ENCODE measurements at places on chromosomes 12 and 14.

GRCh38 chr14:52153939-52154338, 85.1 kb upstream of the NID2 start:
- DNase-seq = no peak

DNA sequence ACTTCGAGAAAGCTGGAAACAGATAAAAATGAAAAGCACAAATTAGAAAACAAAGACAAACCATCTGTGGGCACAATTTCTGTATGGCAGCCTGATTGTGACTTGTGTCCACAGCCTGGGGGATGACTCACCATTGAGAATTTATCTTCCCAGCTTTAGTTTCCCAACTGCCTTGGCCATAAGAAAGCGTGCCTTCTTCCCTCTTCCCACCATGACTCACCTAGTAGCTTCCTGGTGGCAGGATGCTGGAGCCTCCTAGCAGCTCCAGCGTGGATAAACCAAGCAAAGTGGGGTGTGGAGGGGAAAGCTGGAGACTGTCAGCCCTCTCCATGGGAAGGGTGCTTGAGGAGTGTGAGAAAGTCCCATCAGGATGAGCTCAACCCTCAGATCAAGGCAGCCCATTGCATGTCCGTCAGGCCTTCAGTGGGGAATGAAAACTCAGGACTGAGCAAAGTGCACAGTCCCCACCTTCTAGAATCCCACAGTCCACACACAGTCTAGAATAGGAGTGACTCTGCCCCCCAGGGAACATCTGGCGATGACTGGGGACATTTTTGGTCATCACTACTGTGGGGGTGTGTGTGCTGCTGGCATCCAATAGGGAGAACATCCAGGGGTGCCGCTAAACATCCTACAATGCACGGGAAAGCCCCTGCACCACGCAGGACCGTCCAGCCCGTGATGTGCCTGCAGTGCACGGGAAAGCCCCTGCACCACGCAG, 22.4 kb upstream of the SERPINA6 start:
- peak; percentile 88 for DNase-seq

DNA sequence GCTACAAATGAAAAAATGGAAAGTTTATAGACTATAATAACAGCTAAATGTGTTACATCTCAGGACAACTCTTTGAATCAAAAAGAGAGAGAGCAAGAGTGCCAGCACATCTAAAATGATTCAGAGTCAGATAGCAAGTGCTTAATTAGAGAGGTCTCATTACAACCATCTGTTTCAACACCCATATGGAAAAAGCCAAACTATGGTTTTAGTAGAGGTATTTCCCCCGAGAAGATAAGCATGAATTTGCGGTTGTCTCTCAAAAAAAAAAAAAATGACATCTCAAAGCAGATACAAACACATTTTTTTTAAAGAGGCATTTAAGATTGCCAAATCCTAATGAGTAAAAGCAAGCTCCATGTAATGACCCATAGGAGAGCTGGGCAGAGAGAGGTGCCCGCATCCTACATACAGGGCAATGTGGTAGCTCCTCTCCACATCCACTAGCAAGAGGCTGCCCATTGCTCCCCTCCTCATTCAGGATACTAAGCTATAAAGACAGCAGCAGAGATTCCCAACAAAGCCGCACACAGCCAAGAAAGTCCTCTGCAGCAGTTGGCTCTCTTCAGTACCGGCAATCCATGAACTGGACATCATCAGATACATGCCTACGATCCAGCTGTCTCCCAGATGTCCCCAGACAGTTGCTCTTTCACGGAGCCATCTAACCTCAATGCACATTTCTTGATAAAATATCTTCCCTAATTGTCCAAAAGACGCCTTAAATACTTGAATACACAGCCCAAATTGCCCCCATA, 100.4 kb downstream of the EFCAB11 start:
- peak; percentile 62 for DNase-seq

DNA sequence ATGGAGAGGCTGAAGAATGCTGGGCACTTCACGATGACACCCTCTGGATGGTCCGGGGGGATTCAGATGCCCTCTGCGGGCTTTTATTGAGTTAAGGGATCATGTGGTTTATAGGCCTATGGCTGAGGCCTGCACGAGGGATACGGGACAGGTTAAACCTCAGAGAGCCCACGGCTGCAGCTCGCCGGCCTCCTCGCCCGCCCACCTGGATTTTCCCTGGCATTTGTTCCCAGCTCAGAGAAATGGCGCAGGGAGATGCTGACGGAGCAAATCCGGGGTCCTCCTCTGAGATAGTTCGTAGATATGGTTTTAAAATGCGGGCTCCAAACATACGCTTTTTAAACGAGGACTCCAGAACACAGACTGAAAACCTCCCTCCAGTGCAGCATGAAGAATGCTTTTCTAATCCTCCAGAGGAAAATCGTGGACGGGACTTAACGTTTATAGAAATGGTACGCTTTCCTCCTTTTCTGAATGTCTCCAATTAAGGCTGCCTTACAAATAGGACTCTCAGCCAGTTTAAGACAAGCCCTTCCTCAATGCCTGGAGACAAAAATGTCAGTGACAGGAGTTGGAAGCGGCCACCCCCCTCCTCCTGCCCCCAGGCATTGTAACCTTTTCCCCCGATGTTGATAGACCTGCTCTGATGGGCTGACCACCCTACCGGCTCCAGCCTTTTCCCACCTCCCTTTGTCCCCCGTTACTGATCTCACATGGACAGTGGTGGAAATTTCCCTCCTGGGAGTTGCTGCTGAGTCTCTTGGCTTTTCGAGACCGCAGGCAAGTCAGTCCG, 16.6 kb downstream of the CCND2 start:
- no peak for DNase-seq

DNA sequence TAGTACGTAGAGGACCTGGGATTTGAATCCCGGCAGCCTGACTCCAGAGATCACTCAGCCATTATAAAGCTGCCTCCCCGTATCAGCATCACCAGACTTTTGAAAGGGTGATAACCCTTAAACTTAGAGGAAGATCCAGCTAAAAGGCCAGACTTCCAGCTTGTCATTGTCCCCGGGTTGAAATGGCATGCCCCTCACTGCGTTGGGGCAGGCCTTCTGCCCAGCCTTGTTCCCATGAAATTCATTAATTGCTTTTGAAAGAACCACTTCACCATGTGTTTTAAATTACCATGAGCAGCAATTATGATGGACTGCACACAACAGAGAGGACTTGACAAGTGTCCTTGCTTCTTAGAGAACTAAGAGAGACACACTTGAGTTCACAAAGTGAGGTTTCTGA, 269.6 kb upstream of the CRY1 start:
- DNase-seq = no peak

GRCh38 chr12:23055004-23055403, 430.0 kb downstream of the ETNK1 start:
- DNase-seq = peak; percentile 4

GRCh38 chr14:93976477-93977057, at the start of gene ASB2:
Gene ASB2, minus strand, starts transcription at chr14:93976570. Its CDS starts 12,031 bp downstream, at chr14:93964539.
- no peak for DNase-seq

Measured in adipocyte (in vitro differentiated cells).